Neural progenitor cell (in vitro differentiated cells): ENCODE measurements at places on chromosomes 7 and 10. TPM values are rescaled to one million over a fixed set of nuclear protein-coding genes. Genes with fewer than 3 reads are reported as not detected.

GRCh38 chr10:74292871-74293427 is 141.9 kb downstream of the ADK start:
- no peak for DNase-seq

The SEC23IP gene
- 23.4 and 39.2 TPM in 2 replicates for total RNA-seq

DNA sequence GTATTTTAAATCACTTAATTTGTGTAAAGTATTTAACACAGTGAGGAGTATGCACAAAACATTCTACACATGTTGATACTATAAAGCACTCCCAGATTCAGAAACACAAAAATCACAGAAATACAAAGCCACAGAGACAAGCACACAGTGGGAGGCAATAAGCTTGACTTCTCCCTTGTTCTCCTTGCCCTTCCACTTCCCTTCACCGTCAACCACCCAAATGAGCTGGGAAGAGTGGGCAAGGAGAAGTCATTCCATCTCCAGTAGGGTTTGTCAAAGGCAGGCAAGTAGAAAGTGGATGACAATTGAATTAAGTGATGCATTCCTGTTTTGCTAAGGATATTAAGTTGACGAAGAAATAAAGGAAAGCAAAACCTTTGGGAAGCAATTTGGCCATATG is 4.2 kb upstream of the TMEM139 start:
- no peak for DNase-seq

The EN2 gene
- not detected in 2 replicates for total RNA-seq

DNA sequence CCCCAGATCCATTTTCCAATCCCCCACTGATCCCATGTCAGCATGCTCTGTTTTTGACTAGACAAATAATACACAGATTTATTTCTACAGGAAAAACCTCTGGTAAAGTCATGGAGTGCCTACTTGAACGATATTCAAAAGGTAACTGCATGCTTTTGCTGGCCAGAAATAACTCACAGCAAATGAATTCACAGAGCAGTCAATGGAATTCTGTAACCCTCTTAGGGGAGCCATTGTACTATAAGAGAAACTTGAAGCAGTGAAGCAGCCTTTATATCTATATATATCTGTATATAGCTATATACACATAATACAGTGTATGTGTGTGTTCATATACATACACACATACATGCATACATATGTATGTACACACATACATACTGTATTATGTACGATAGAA is 29.0 kb upstream of the MEOX2 start:
- DNase-seq: no peak

DNA sequence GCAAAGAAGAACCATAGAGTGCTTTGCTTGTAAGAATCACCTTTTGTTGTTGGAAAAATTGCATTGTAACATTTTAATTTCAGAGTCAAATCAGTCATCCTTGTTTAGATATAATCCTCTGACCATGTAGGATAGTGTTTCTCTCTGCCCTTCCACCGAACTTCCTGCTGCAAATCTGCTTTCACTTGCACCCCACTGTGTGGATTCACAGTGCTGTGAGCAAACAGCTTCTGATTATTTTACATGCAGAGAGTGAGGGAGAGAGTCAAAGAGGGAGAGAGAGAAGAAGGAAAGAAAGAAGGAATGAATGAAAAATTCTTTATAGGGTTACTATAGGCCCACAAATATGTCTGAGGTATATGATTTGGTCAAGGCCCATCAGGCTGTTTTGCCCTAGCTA is 30.0 kb upstream of the SEM1 start:
- DNase-seq: peak; percentile 10

- no peak for DNase-seq
Observed at GRCh38 chr7:77388055-77388641, 28.0 kb downstream of the GSAP start.

The DLD gene
- 136 and 186 TPM in 2 replicates for total RNA-seq

- DNase-seq: no peak
Observed at GRCh38 chr7:17725821-17726220, 214.5 kb downstream of the SNX13 start.

DNA sequence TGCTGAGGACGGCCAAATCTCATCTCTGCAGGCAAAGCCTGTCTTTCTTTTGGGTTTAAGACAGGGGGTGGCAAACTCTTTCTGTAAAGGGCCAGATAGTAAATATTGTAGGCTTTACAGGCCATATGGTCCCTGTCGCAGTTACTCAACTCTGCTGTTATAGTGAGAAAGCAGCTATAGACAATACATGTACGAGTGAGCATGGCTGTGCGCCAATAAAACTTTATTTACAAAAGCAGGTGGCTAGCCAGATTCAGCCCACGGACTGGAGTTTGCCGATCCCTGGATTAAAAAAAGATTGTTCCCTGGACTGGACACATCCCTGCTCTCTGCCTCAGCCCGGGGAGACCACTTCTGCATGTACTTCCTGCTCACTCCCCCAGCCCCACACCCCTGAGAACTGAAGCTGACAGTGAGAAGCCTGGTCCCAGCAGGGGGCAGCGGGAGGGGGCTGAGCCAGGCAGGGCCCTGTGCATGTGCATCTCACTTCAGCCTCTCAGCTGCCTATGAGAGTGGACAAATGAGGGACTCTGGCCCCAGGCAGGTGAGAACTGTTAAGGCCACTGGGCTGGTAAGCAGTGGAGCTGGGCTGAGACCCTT is 392.4 kb downstream of the PLXNA4 start:
- DNase-seq: no peak

GRCh38 chr7:99326408-99326782 is 697 bp downstream of the ARPC1A start:
- no peak for DNase-seq

DNA sequence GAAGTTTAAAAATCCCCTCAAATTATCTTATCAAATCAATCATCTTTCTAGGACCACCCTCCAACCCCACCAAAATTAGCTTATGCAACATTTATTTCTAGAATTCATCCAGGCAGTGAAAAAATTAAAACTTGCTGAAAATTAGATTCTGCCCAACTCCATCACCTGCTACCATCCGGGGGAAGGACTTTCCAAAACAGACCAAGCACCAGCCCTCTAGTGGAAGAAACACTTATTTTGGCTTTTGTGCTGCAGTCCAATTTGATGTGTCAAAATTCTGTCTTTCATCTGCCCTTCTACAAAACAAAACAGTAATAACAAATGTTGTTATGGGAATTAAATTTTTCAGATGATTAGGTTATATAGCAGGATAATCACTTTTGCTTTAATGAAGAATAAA is 35.1 kb downstream of the GCC1 start:
- DNase-seq: no peak

DNA sequence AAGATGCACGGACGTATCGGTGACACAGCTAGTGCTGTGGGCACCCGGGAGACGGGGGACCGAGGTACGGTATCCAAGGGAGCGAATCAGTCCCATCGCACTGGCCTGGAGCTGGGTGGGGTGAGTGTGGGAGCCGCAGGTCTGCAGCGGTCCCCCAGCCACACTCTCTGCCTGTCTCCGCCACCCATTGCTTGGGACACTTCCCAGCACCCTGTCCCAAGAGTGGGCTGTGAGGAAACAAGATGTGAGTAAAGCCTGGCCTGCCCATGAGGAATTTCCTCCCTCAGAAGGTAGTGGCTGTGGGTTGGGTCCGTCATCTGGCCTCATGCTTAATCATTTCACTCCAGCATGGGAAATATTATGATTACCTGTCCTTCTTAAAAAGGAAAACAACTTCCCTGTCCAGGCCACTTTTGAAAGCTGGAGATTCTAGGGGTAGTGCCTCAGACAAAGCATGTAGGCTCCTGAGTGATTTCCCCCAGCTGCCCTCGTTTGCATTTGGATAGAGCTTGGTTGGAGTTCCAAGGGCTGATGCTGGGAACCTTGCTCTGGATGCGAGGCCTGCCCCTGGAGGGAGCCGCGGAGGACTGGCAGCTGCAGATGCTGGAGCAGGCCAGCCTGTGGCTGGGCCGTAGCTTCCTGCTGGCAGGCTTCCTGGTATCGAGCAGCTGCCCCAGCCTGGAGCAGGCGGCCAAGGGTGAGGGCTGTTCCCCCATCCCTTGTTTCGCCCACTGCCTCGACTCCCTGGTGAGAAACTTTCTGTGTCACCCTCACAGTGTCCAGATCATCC is 6.2 kb upstream of the ACTR3C start:
- DNase-seq: no peak

The LIPK gene
- not detected in 2 replicates for total RNA-seq

DNA sequence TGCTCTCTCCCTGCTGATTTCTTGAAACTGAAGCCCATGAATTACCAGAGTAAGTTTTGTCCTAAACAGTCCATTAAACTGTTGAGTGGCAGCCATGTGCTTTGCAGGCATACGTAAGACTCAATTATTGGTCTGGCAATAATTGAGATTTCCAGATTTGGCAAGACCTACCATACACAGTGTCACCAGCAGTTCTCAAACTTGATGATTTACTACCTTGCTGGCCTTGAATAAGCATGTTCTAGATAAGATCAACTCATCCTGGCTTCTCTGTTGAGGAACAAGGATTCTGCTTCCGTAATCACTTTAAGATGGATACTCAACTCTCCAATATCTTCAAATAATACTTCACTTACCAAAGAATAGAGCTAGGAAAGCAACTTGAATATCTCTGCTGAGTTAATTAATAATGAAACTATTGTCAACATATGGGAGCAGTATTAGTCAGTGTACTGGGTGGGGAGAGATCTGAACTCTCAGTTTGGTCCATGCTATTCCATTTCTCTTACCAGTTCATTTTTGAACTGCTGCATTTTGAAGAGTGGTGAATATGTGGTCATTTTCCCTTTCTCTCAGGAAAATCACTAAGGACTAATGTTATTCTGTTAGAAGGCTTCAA is 181.4 kb downstream of the IPMK start:
- no peak for DNase-seq

The RAPGEF5 gene
- total RNA-seq: 4.6 and 5.7 TPM in 2 replicates

The RNLS gene
- 9.1 and 11.9 TPM in 2 replicates for total RNA-seq

- no peak for DNase-seq
Observed at GRCh38 chr7:33692956-33693355, 212.4 kb upstream of the BMPER start.

DNA sequence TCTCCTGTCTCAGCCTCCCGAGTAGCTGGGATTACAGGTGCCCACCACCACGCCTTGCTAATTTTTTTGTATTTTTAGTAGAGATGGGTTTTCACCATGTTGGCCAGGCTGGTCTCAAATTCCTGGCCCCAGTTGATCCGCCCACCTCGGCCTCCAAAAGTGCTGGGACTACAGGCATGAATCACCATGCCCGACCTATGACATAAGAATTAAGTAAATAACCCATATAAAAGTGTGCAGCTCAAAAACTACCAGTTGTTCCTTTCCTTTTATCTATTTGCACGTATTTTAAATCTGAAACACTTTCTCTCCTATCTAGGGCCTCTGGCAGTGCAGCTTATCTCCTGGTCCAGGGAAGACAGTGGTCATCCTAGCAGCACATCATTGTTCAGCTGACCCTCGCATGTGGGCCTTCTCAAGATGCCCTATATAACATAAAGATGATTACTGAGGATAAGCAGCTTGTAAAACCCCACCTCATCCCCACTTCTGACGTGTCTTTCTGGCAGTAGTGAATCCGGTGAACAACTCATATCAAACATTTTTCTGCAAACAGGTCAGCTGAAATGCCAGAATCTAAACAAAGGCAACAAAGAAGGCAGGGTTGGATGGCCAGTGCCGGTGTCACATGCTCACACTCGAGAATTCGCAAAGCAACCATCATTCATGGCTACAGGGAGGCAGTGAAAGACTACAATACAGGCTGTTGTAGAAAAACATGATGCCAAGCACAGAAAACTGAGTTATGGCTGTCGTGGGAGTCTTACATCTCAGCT is 36.0 kb upstream of the KCNIP2 start:
- no peak for DNase-seq

The EEF1AKMT2 gene
- total RNA-seq: 41.0 and 41.8 TPM in 2 replicates

DNA sequence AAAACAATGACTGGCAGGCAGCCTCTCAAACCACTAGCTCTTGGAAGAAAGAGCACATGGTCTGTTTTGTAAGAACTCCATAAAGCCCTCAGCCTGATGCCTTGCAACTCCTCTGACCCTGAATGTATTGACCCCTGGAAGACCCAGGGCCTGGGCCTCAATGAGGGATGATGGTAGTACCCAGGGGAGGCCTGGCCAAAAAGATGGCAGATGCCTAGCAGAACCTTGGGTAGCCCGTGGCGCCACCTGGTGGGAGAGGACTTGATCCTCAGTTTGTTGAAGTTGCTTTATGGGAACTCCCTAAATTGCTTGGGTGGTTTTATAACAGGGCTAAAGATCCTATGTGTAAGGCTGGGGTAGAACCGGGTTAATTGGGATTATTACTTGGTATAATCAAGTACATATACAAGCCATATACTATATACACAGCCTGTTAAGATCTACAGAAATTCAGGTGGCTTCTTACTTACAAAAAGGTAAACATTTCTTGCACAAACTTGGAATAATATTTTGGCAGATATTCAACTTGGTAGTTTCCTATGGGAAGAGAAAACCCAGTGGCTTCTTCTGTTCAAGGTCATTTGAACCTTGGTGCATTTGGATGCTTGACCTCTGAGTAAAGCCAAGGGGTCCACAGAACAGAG is 95.8 kb upstream of the CACUL1 start:
- DNase-seq: peak; percentile 87

GRCh38 chr10:101141616-101142532 is 10.8 kb downstream of the TLX1 start:
- DNase-seq: peak; percentile 92

GRCh38 chr10:120948889-120949608 is 97.9 kb downstream of the WDR11 start:
- DNase-seq: peak; percentile 92

GRCh38 chr7:44347546-44348114 is 22.2 kb upstream of the CAMK2B start:
- no peak for DNase-seq

DNA sequence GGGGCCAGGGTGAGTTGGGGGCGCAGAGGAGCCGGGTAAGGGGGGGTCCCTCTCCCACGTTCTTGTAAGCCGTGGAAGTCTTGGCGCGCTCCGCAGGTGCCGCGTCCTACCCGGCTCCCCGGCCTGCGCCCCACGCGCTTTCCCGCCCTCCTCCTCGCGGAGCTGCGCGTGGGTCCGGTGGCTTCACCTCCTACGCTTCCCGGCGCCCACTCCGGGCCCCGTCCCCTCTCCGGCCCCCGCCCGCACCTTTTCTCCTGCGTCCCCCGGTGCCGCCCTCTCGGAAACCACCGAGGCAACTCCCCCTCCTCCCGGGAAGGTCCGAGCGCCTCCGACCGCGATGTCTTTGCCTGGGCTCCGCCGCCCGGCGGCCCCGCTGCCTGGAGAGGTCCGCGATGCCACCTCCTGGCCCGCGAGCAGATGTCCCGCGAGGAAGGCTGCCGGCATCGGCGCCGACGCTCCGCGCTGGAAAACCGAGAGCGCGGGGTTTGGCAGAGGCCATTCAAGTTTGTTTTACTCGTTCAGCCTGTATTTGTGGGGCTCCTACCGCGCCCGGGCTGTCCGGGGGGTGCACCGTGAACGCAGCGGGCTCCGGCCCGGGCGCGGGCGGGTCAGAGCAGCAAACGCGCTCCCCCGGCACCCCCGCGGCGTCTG is 2.4 kb upstream of the NKX6-2 start:
- DNase-seq: peak; percentile 73
